Activated CD4-positive, alpha-beta T cell treated with anti-CD3 and anti-CD28 coated beads, Interleukin-2, amount 10 ng/mL, durations not matched to agents 24 days and 14 days (primary cell): ENCODE measurements at places on chromosomes 1 and 21. TPM values are rescaled to one million over a fixed set of nuclear protein-coding genes. Genes with fewer than 3 reads are reported as not detected.

OLIG2 gene
- total RNA-seq: not detected in 2 replicates

KIF21B gene
- 48.3 and 49.3 TPM in 2 replicates for total RNA-seq

DNA sequence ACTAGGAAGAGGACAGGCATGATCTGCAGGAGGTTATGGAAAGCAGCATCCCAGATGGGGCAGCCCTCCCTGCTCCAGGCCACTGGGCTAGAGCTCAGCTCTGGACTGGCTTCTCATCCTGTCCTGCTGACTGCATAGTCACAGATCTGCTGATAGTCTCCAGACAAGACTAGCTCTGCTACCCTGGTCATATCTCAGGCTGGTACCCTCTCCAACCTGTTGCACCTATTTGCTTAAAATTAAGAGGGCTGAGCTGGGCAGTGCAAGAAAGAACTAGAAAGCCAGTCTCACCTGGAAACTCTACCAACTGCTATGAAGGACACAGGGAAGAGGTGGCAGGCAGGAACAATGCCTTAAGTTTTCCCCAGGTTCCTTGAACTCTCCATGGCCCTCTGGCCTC lies 40.4 kb downstream of the ITPKB start:
- no peak for DNase-seq

DNA sequence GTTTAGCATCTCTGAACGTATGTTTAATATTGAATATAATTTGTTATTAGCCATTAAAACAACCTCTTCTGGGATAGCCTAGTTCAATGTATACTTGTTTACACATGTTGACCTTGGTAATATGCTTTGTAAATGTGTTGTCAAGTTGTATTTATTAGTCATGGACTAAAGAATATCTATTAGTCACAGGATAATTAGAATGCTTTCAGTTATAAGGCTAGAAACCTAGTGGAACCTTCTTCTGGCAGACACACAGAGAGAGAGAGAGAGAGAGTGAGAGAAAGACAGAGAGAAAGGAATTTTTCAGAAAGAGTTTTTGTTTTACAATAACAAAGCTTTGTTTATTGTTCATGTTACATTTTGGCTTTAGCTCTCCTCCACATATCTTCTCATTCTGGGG lies 181.1 kb upstream of the APP start:
- no peak for DNase-seq

- DNase-seq: no peak
Observed at GRCh38 chr1:228210712-228211530, 3.1 kb downstream of the OBSCN start.

LRRC39 gene
- total RNA-seq: 0.23 and 0.57 TPM in 2 replicates

OR2T35 gene
- total RNA-seq: not detected in 2 replicates

GPR89A gene
- total RNA-seq: 29.5 and 30.3 TPM in 2 replicates

- peak; percentile 75 for DNase-seq
Observed at GRCh38 chr1:203117611-203118575, 9.6 kb upstream of the ADORA1 start.

DNA sequence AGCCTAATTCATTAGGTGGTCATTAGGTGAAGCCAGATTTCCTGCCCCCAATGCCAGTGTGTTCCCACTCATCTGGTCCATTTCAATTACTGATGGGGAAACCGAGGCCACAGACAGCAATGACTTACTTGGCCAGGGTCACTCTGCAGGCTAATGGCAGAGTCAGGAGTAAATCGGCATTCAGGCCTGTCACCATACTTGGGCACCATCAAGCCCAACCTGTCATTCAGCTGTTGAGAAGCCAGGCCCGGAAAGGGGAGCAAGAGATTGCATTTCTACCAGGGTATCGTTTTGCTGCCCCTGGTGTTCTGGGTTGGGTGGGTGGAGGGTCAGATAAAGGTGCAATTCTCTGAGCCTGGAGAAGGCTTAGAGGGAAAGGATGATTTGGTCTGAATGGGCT lies 8.0 kb upstream of the TMEM61 start:
- DNase-seq: no peak

- DNase-seq: no peak
Observed at GRCh38 chr1:151011154-151011850, 3.1 kb downstream of the PRUNE1 start.

GRCh38 chr1:159121526-159121925 lies 45.0 kb upstream of the AIM2 start:
- DNase-seq: no peak

RAB42 gene
- total RNA-seq: 0.09 TPM in 1 of 2 replicates, not detected in the other

- no peak for DNase-seq
Observed at GRCh38 chr1:35390600-35391494, 122.3 kb downstream of the ZMYM4 start.

GRCh38 chr1:79215311-79215710 lies 208.8 kb upstream of the ADGRL4 start:
- no peak for DNase-seq

- peak; percentile 64 for DNase-seq
Observed at GRCh38 chr1:204072931-204073836, at the start of gene SOX13. Gene SOX13, plus strand, starts transcription at chr1:204073115. Its CDS starts 39,801 bp downstream, at chr1:204112916.

PROX1 gene
- total RNA-seq: not detected in 2 replicates

- no peak for DNase-seq
Observed at GRCh38 chr21:27423038-27423437, 456.1 kb upstream of the ADAMTS5 start.

DNA sequence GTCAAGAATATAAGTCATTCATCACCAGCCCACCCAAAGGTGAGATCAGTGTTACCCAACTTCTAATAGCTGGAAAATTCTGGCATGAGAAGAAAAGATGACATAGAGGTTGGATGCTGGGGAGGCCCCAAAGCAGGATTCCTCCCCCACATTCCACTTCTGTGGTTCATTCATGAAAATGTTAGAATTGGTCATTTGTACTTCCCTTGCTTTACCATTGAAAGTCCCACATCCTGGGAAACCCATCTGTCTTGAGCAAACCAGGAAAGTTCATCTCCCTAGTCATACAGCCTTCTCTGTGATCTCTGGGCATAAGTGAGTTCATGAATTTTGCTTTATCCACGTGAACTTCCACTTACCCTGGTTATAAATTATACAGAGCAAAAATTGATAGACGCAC lies 66.8 kb downstream of the SERINC2 start:
- no peak for DNase-seq

DNA sequence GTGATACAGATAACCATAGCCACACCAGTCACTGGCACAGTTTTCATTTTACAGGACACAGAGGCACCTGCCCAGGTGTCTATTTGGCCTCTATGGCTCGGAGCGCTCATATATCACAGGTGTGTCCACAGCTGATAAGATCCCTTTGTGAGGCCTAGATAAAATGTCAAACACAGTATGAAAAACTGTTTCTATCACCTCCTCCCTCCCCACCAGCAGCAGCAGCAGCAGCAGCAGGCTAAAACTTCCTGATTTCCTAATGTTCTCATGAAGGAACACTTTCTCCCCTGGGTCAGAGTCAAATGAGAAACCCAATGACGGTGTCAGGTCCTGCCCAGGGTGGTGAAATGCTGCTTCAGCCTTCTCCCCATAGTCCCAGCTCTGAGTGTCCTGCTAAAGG lies 24.4 kb downstream of the ELAPOR1 start:
- no peak for DNase-seq

- no peak for DNase-seq
Observed at GRCh38 chr1:110878591-110878990, 5.6 kb downstream of the CD53 start.

FCRL5 gene
- total RNA-seq: not detected in 2 replicates

FAM20B gene
- total RNA-seq: 40.4 and 45.2 TPM in 2 replicates

DNA sequence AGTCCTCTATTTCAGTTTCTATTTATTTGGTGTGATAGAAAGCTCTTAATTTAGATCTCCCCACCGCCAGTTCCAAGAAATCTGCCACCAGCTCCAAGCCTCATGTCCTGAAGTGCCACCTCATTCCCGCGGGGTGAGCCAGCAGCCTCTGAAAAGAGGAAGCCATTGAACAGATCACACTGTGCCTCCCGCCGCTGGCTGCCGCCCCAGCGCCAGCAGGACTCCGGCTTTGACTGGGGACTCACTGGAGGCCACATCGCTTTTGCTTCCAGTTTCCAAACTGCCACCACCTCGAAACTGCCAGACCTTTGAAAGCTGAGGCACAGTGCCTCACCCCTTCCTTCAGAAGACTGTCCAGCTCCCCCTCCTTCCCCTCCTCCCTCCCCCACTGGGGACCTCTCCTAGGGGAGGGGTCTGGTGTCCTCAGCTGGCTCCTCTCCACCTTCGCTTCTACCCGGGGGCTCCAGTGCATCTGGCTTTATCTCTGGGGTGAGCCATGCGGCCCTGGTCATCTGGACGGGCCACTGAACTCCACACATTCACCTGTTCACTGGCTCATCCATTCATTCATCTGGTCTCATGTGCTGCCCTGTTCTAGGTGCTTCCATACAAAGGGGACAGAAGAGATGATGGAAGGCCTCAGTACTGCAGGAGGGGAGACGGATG lies 58.9 kb downstream of the VPS26C start:
- DNase-seq: peak; percentile 79

KCNK1 gene
- total RNA-seq: 1.9 and 2.3 TPM in 2 replicates

DNA sequence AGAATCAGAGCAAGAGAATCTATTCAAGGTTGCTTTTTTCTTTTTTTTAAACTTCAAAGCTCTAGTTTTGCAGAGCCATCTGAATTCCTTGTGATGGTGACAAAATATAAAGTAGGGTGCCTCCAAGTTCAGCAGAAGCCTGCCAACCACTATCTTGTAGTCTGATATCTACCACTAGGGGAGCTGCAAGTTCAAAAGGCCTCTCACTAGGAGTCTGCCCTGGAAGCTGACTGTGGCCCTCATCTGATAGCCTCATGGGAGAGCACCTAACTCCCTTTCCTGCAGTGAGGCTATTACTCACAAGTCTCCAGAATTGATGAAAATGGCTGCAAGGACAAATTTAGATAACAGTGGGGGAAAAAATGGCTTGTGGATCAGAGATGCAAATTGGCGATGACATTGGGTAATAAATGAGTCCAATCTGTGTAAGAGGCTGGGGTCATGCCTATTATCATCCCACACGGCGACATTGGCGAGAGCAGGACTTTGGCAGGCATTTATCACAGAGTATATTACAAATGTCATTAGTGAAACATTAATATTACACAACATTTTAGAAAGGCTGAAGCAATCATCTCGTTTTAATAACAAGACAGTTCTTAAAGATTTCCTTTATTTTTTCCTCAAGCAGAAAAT lies 10.7 kb upstream of the ZP4 start:
- no peak for DNase-seq

TMEM240 gene
- total RNA-seq: 0.52 TPM in 1 of 2 replicates, not detected in the other

S100A3 gene
- not detected in 2 replicates for total RNA-seq

DNA sequence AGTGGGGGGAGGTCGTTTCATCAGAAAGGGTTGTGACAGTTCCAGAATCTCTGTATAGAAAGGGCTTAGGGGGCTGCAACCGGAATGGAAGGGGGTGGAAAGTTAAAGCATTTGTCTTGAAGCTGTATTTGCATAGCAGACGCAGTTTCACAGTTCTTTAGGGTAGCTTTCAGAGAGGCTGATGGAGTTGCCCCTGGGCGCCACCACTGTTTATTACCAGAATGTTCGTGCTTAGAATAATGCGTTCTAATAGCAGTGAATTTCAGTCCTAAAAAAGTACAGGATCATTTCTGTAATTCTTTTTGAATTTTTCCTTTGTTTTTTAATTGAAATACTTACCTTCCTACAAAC lies 1.3 kb downstream of the EXO1 start:
- no peak for DNase-seq

GRCh38 chr1:19074361-19074901 lies 118.0 kb upstream of the IFFO2 start:
- peak; percentile 94 for DNase-seq

DNA sequence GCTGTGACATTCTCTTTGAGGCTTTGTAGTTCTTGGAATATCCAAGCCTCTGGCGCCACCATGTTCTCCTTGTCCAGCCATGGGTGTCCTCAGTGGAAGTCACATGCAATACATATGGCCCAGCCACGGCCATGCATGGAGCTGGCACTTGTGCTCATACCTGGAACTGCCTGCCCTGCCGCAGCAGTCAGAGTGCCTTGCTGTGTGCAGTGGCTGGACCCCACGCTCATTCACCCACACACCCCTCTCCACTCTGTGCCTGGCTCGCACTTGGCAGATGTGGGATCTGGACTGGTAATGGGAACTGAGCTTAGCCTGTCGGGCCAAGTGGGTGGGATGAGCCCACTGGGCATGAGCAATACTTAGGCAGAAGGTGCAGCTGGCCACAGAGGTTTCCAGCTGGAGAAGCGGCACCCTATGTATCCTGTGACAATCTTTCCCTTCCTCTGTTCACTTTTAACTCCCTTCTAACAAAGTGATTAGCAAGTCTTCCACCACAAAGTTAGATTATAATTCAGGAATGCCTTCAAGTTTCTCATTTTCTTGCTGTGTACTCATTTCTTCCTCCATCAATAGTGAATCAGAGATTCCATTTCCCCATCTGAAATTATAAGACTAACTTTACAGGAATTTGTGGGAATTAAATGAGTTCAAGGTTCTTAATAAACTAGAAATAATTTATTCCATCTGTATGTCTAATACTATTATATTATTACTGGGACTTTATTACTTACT lies 351.6 kb upstream of the NCAM2 start:
- DNase-seq: no peak

DNA sequence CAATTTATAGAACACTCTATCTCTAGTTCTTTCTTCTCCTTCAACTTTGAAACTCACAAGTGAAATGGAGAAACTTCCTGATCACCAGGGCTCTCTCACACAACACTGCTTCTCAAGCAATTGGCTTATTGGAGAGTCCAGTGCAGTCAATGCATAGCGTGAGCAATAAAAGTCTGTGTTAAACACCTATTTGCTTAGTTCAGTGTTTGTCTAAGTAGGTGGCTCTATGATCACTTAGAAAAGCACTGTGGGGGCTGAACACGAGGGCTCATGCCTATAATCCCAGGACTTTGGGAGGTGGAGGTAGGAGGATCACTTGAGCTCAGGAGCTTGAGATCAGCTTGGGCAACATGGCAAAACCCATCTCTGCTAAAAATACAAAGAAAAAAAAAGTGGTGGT lies 12.2 kb downstream of the CTSS start:
- no peak for DNase-seq

EPHX1 gene
- total RNA-seq: 1.6 and 1.8 TPM in 2 replicates

SLC16A1 gene
- total RNA-seq: 79.2 and 79.7 TPM in 2 replicates

HTR1D gene
- total RNA-seq: not detected in 2 replicates

DNA sequence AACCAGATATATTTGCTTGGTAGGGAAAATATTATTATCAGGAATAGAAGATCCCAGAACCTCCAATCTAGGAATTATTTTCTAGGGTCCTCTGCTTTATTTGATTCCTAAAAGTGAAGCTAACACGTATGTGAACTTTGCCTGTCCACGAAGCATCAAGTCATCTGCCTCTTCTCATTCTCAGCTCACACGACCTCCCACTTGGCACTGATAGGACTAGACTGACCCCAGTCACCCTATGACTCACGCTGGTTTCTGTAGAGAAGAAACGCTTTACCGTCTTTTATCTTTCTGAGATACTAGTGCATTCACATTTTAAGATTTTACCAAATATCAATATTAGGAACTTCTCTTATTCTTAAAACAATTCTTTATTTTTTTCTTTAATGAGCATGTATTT lies 2.0 kb upstream of the KRTAP19-7 start:
- no peak for DNase-seq

DNA sequence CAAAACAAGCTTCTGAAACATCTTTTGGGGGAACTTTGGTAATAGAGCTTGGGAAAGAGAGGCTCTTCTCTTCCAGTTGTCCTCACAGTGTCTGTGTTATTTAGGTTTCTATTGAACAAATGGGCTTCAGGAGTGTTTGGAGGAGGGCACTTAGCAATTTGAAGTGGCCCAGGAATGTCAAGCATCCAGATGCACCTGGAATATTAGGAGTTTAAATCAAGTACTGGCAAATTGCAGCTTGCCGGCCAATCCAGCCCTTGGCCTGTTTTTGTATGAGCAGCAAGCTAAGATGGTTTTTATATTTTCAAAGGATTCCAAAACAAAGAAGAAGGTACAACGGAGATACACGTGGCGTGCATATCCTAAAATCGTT lies 94.7 kb downstream of the CCDC185 start:
- DNase-seq: no peak
